Renal pelvis (tissue), 12 donors: ENCODE measurements at places on chromosomes 1 and 21. TPM values are rescaled to one million over a fixed set of nuclear protein-coding genes. Genes with fewer than 3 reads are reported as not detected.

GRCh38 chr1:85568660-85569059 is 11.9 kb upstream of the CCN1 start:
- DNase-seq = no peak

The GPR3 gene
- 0.84 TPM for polyA plus RNA-seq

DNA sequence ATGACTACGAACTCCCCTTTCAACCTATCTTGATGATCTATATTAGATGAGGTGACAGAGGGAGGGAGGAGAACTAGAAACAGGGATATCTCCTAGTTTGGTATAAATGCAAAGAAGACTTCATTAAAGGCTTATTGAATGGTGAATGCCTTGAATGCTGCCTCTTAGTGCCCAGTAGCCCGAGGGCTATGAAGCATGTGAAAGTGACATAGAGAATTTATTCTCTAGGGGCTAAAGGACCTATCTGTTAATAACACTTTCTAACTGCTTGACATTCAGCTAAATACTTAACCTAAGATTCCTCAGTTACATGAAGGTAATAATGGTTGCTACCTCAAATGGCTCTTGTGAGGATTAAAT is 764.1 kb downstream of the LTN1 start:
- DNase-seq = no peak

GRCh38 chr1:72037745-72038343 is 244.5 kb downstream of the NEGR1 start:
- peak; percentile 24 for DNase-seq

GRCh38 chr1:208604295-208604694 is 360.1 kb upstream of the PLXNA2 start:
- DNase-seq = no peak

DNA sequence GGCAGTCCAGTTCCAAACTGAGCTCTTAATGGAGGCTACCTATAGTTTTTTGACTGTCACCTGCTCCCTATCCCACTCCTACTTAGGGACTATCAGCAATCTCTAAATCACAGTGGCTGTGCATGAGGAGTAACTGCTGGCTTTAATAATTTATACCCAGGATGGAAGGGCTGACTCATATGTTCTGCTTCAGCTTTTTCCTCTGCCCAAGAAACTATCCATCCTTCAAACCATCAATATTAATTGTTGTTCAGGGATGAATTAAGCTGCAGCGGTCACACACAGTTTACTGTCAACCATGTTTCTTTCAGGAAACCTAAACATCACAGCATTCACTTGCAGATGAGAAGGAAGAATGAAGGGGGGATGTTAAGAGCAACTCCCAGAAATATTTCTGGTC is 9.0 kb upstream of the PGBD5 start:
- DNase-seq = no peak

The KCNC4 gene
- polyA plus RNA-seq = 5.0 TPM

GRCh38 chr21:34363733-34364132 is at the start of gene KCNE2:
KCNE2 (plus strand) TSS chr21:34364006; CDS start chr21:34370479, 6,473 bp downstream.
- no peak for DNase-seq

DNA sequence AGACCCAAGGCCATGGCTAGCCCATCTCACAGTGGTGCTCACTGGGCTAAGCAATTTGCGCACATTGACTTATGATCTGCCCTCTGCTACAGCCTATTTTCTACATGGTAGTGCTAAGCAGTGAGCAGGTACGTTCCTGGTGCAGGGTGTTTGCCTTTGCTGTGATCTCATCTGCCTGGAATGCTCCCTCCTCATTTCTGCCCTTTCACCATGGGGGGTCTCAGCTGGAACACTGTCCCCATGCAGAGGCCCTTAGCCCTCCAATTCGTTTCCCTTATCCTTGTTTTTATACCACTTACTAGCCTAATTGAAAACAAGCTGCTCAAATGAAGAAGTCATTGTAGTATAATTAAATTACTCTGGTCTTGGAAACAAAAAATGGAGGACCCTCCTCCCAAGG is 2.0 kb upstream of the B3GALT5 start:
- no peak for DNase-seq

DNA sequence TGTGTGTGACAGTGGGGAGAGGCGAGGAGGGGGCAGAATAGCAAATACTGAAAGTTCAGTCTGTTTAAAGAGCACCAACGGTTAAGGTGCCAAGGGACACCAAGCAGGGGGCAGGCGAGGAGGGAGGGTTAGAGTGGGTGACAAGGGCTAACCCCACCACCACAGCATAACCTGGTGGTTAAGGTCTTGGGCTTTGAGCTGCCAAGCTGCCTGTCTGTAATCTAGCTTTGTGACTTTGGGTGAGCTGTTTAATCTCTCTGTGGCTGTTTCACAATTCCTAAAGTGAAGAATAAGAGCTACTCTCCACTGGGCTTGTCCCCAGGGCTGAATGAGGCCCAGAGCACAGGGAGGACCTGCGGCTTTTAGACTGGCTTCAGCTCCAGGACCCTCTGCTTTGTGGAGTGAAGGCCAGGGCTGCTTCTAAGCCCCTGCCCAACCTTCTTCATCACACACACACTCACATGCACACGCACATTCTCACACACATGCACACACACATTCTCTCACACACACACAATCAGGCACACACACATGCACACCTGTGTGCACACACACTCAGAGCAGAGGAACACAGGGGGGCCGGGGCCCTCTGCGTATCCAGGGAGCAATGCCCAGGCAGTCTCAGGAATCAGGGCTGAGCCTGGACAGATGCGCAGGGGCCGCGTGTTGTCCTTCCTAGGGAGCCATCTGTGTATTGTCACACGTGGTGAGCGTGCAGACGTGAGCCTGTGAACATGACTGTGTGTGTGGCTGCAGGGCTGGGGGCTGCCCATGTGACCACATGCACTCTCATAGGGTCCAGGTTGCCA is 101.6 kb upstream of the TARDBP start:
- DNase-seq = no peak

DNA sequence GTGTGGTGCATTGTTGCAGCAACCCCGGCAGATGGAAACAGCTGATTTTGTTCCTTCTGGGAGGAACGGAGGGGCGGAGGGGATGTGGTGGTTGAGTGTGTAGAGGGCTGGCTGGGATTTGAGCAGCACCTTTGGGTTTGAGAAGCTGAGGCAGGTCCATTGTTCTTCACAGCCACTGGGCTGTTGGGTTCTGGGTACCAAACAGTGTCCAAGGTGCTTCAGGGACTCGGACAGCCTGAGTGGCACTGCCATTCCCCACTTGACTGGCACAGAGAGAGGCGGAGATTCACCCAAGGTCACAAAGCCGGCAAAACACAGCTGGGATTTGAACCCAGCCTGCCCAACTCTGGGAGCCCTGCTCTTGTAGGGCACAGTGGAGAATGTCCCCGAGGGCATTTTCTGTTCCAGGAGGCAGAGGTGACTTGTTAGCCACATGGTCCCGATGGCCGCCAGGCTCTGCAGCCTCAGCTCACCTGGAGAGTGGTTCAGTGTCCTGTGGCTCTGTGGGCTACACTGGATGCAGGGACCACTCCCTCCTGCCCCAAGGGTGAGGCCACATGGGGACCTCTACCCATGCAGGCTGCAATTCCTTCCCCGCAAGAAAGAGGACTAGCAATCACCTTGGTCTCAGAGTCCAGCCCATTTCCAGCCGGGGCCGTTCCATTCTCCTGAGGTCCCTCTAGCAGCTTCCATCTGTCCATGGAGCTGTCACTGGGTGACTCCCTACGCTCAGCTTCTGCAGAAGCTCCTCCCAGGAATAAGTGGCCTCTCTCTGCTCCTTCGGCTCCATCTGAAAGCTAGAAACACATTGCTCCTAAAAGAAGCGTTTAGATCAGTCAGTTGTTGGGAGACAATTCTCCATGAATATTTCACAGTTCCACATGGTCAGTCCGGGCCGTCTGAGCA is 31.2 kb upstream of the C1orf174 start:
- DNase-seq = no peak

- no peak for DNase-seq
Measured at GRCh38 chr1:176954242-176954641, 210.3 kb downstream of the ASTN1 start.

The PLPP3 gene
- 118 TPM for polyA plus RNA-seq

DNA sequence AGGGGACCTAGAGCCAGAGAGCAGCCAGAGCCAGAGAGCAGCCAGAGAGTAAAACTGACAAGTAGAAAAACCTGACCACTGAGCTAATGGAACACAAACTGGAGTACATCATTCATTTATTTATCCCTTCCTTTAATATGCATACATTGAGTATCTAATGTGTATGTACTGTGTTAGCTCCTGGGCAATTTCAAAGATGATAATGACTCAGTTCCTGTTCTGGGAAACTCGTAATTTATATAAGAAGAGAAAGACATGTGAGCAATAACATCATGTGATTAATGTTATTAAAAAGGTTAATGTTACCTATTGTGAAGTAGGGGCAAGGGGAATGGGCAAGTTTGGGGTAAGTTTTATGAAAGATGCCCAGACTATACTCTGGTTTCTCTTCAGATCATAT is 199.9 kb downstream of the TNR start:
- DNase-seq = no peak

The SYT2 gene
- polyA plus RNA-seq = 2.9 TPM

The TNFRSF18 gene
- 0.89 TPM for polyA plus RNA-seq

The CLEC20A gene
- 0.56 TPM for polyA plus RNA-seq

The ZBTB40 gene
- polyA plus RNA-seq = 23.3 TPM

GRCh38 chr1:98981917-98982513 is 22.6 kb downstream of the PLPPR5 start:
- no peak for DNase-seq

GRCh38 chr1:172851856-172852255 is 193.0 kb downstream of the FASLG start:
- no peak for DNase-seq

DNA sequence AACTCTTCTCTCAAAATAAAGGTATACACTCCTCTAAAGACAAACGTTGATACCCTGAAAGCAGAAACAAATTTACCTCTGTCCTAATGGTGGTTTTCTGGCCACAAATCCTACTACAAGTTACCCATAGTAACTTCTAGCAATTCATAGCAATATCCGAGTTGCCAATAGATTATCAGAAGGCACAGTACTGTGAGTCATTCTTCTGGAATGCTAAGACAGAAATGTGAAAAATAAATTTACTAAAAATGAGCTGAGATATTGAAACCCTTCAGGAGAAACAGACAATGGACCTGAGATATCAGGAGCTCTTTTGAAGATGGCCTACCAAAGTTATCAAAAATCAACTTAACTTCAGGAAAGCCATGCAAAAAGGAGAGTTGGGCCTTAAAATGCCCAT is 715.0 kb upstream of the ADAMTS5 start:
- no peak for DNase-seq

The KCNJ15 gene
- 181 TPM for polyA plus RNA-seq

- no peak for DNase-seq
Measured at GRCh38 chr1:162276493-162276892, 100.2 kb downstream of the SPATA46 start.

The DMRTA2 gene
- not detected for polyA plus RNA-seq

DNA sequence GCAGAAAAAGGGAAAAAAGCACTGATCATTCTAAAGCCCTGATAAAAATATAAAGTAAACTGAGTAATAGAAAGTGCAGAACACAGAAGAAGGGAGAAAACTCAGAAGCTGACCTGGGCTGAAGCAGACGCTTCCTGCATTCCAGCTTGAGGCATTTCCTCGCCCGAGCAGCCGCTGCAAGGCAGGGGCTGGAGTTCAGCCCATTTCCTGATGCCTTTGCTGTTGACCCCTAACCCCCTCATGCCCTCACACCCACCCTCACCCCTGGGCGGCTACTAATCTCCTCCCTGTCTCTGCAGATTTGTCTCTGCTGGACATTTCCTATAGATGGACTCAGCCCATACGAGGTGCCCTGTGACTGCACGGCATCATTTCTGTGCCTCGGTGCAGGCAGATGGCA is 227.8 kb downstream of the NPHP4 start:
- DNase-seq = no peak

DNA sequence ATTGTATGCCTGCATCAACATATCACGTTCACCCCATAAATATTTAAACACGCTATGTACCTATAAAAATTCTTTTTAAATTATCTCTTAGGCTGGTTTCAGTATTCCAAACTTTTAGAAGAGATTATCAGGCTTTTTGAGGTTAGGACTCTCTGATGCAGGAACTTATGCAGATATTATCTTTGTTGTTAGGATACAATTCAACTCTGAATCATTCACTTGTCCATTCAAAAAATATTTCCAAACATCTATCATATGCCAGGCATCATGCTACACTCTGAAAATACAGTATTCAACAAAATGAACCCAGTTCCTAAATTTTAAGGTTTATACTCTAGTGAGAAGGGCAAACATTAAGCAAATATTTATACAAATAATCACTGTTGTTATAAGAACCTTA is 40.5 kb downstream of the ASH1L start:
- no peak for DNase-seq

DNA sequence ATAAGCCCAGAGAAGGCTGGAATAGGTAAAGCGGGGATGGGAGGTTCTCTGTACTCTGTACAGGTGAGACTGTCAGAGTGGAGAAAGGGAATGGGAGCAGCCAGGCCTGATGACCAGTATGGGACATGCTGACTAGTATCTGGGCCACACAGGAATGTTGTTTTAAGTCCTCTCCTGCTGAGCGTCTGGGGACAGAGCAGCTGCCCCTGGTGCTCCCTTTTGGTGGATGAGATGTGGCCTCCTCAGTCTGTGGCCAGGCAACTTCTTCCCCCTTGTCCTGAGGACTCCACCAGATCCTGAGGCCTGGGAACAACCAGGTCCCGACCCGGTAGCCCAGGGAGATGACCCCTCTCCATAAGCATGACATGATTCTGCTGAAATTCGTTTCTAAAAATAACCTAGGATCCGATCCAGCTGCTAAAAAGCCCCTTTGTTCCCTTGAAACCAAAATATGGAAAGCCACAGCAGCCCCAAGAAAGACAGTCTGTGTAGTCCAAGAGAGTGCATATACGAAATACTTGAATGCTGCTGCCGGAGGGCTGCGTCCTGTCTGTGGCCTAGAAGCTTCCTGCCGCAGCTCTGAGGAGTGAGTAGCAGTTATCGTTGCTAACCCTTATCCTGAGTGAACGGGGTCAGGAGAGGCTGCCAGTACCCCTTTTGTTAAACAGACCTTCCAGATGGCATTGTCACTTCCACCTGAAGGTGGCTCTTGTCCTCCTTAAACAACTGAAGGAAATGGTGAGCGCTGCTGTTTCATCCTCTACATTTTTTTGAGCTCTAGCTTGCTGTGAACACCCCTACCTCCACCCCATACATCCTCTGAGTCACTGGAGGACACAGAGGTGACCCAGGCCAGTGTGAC is 47.1 kb downstream of the ATP2B4 start:
- no peak for DNase-seq

GRCh38 chr1:7287013-7287412 is 484.1 kb upstream of the VAMP3 start:
- DNase-seq = no peak

GRCh38 chr1:201667479-201667878 is 128.6 kb downstream of the NAV1 start:
- DNase-seq = no peak

GRCh38 chr1:66300972-66301451 is 232.9 kb upstream of the SGIP1 start:
- no peak for DNase-seq

DNA sequence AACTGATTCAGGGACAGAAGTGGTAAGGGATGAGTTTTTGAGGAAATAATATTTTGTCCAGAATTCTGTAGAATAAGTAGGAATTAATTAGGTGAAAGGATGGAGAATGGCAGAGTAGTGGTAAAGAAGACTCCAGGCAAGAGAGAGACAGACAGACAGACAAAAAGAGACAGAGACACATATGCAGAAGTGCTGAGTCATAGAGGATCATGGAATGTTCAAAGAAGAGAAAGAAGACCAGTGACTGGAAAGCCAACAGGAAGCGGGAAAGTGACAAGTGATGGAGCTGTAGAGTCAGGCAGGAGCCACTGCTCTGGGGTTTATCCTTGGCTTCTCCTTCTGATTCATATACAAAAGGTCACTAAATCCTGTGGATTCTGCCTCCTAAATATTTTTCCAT is 85.9 kb downstream of the UROD start:
- DNase-seq = no peak

- DNase-seq = no peak
Measured at GRCh38 chr1:97869441-97869840, 51.4 kb downstream of the DPYD start.
